Caco-2 (cell line): ENCODE measurements at places on chromosomes 12 and 14. TPM values are rescaled to one million over a fixed set of nuclear protein-coding genes. Genes with fewer than 3 reads are reported as not detected.

The KLHDC1 gene
- 0.97 and 0.98 TPM in 2 replicates for total RNA-seq

DNA sequence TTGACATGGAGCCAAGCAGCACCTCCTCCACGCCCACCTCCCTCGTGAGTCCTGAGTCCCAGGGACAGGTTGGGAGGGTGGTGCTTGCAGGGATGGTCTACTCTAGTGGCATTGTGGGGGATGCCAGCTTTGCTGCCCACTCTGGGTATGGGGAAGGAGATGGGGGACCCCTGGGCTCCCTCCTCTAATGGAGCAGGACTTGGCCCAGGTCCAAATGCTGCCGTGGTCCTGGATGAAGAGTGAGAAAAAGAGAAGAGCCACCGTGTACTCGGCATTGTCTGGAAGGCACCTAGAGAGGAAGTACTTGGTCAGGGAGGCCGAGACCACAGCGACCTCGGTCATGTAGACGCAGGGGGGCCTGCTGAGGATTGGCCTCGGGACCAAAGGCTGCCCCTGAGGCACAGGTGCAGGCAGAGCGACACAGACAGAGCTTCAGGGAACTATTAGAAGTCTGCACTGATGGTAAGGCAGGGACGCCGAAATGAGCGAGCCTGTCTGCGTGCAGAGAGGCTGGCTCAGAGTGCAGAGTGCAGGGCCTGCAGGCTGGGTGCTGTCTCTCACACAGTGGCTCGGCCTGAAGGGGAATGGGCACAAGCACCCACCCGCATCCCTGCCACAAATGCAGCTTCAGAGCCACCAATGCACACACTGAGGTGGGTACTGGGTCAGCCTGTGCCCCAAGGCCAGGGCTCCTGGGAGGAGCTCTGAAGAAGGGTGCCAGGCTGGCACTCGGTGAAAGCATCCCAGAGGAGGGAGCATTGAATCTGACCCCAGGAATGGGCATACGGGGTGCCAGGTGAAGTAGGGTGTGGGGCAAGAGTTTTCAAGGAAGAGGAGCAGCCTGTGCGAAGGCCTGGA, 17.4 kb downstream of the NGB start:
- H3K27ac ChIP-seq, result no peak overlapping the region
- H3K4me1 ChIP-seq, result no peaks in the 10 kb centered on the region
- DNase-seq, result no peak
- H3K36me3 ChIP-seq, result no peaks in the 10 kb centered on the region

The OAS2 gene
- 0.25 TPM in 1 of 2 replicates, not detected in the other for total RNA-seq

DNA sequence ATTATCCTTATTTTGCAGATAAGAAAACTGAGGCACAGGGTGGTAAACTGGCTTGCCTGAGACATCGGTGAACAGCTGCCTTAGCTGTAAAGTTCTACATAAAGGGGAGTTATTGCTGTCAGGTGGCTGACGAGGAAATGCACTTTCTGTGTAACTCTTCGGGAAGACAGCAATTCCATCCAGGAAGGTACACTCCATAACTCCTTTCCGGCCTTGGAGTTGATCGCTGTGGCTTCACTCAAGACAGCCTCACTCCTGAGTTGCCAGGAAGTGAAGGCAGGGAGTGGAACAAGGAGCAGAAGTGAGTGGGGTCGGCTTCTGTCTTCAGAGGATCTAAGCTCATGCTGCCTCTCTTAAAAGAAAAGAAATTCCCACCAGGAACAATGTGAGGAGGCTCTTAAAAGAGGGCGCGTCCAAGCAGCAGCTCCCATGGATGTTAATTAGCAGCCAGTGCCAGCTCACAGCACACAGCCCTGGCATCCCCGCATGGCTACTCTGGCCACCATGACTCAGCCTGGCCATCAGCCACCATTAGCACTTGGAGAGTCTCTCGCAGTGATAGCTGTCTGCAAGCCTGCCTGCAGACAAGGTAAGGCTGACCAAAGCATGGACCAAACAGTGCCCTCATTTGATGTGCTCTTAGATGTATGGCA, 60.3 kb downstream of the NUAK1 start:
- no peak overlapping the region for H3K27ac ChIP-seq
- H3K4me3 ChIP-seq, result no peak overlapping the region
- H3K36me3 ChIP-seq, result no peaks in the 10 kb centered on the region
- H3K4me1 ChIP-seq, result peaks cover 40% of the 10 kb centered on the region

DNA sequence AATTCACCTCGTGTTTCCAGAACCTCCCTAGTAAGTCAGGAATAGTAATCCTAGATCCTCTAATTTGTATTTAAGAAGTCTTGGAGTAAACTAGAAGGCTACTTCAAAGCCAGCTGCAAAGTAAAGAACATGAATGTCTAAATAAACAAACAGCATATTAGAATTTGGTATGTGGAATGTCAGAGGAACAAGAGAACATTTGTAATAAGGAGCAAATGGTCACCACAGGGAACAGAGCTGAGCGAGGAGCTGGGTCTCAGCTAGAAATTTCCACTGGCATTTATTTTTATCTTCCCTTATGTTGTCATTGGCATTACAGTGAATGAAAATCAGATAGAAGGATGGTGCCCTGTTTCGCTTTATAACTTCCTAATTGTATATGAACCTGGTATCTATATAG, 50.2 kb downstream of the FRMD6 start:
- no peak overlapping the region for H3K27ac ChIP-seq
- no peaks in the 10 kb centered on the region for H3K27me3 ChIP-seq
- no peak overlapping the region for H3K4me3 ChIP-seq
- H3K36me3 ChIP-seq, result no peaks in the 10 kb centered on the region; the same call in 1 of the 2 replicates
- 0 out of 2 replicates have a peak, but pooled peaks cover 3% of the 10 kb centered on the region for H3K4me1 ChIP-seq
- DNase-seq, result no peak

DNA sequence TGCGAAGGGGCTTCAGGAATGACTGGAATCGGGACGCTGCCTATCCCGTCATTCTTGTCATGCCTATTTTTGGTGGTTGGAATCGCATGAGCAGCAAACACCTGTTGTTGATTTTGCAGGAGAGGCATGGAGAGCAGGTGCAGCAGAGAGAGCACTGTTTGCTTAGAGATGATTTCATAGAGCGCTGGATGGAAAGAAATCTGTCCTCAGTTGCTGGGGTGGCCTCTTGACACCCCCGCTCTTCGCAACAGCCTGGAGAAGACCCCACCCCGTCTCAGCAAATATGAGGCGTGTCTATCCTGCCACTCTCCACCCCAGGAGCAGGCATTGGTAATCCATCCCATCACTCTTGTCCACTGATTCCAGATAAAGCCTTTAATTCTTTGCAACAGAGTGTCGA, 19.3 kb upstream of the NCOR2 start:
- no peak overlapping the region for H3K27ac ChIP-seq
- peak; percentile 68 for DNase-seq
- H3K27me3 ChIP-seq, result no peaks in the 10 kb centered on the region
- no peak overlapping the region for H3K4me3 ChIP-seq

GRCh38 chr12:50784501-50784900, 20.6 kb downstream of the ATF1 start:
- H3K27me3 ChIP-seq, result no peaks in the 10 kb centered on the region
- H3K27ac ChIP-seq, result peak overlapping the region; percentile 98
- peaks cover 32% of the 10 kb centered on the region for H3K4me1 ChIP-seq
- DNase-seq, result no peak

GRCh38 chr12:122042910-122043309, 21.2 kb downstream of the BCL7A start:
- DNase-seq, result no peak
- no peak overlapping the region for H3K27ac ChIP-seq
- H3K36me3 ChIP-seq, result no peaks in the 10 kb centered on the region
- H3K4me3 ChIP-seq, result no peak overlapping the region

GRCh38 chr12:132723015-132723763, 12.5 kb downstream of the PGAM5 start:
- no peaks in the 10 kb centered on the region for H3K27me3 ChIP-seq
- DNase-seq, result no peak
- peaks cover 5% of the 10 kb centered on the region for H3K36me3 ChIP-seq
- no peak overlapping the region for H3K4me3 ChIP-seq
- H3K4me1 ChIP-seq, result no peaks in the 10 kb centered on the region

DNA sequence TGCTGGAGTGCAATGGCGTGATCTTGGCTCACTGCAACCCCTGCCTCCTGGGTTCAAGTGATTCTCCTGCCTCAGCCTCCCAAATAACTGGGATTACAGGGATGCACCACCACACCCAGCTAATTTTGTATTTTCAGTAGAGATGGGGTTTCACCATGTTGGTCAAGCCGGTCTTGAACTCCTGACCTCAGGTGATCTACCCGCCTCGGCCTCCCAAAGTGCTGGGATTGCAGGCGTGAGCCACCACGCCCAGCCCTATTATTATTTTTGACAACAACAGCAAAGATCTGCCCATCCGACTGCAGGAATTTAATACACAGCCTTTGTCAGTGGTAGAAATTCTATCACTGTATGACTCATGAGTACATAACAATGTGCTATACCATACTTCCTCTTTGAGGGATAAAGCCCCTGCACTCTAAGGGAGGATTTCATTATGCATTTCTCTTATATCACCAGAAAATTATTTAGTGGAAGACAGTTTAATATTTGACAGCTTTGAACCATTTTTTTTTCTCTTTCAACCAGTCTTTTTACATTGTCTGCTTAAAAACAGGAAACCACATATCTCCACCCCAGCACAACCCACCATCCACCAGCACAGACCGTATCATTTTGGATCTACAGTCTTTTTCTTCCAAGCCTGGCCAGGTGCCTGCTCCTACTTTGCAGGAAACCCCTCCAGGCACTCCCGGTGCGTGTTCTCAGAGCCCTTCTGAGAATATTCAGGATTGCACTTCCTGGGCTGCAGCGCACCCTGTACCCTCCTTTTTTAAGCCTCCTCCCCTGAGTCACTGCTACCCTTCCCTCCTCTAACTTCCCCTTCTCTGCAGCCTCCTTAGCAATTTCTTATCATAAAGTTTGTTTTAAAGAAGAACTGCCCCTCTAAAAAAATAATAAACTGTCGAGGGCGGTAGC, 594 bp downstream of the ARHGDIB start:
- no peak for DNase-seq
- H3K4me3 ChIP-seq, result no peak overlapping the region
- no peaks in the 10 kb centered on the region for H3K4me1 ChIP-seq
- H3K36me3 ChIP-seq, result no peaks in the 10 kb centered on the region
- H3K27ac ChIP-seq, result no peak overlapping the region

DNA sequence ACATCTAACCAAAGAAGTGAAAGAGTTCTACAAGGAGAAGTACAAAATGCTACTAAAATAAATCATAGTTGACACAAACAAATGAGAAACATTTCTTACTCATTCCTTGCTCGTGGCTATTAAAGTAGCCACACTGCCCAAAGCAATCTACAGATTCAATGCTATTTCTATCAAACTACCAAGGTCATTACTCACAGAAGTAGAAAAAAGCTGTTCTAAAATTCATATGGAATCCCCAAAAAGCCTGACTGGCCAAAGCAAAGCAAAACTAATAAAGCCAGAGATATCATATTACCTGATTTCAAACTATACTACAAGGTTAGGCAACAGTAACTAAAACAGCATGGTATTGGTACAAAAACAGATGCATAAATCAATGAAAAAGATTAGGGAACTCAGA, 305.6 kb downstream of the RPAP3 start:
- H3K36me3 ChIP-seq, result no peaks in the 10 kb centered on the region
- no peaks in the 10 kb centered on the region for H3K4me1 ChIP-seq
- no peak overlapping the region for H3K27ac ChIP-seq
- no peaks in the 10 kb centered on the region for H3K27me3 ChIP-seq
- H3K4me3 ChIP-seq, result no peak overlapping the region
- no peak for DNase-seq

The B4GALNT1 gene
- total RNA-seq, result 4.2 and 5.7 TPM in 2 replicates

DNA sequence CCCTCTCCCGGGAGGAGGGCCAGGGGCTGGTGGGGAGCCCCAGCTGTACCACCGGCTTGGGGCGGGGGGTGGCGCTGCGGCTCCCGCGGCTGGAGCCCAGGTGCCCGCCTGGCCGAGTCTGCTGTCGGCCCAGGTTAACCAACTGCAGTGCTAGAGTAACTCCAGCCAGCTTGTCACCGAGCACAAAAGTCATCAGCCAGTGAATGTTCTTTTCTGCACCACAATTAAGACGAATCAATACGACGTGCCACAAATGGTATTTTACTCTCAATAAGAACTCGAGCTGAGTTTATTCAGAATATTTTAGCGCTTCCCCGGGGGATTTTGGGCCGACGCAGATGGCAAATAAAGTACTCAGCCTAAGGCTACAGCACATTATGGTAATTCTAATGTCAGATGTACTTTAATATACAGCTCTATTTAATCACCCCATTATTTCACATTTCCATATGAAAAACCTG, 83.2 kb downstream of the BCL11B start:
- no peaks in the 10 kb centered on the region for H3K27me3 ChIP-seq
- no peak overlapping the region for H3K27ac ChIP-seq

DNA sequence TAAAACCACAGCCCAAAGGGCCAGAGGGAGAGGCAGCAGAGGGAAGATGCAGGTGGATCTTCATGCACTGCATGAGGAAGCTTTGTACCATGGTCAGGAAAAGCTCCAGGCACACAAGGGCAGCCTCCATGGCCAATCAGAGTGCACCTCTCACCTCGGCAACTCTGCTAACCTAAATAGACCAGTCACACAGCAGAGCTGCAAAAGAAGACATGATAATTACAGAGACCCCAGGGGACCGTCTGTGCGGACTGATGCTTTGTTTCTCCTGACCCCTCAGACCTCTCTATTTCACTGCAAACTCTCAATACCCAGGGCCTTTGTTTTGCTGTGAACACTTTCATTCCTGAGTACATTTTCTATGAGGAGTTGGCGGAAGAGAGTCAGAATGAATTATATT, 10.7 kb upstream of the TCL1B start:
- no peak overlapping the region for H3K27ac ChIP-seq
- H3K4me3 ChIP-seq, result no peak overlapping the region
- DNase-seq, result no peak
- H3K4me1 ChIP-seq, result peaks cover 5% of the 10 kb centered on the region; the same call in 1 of the 2 replicates
- H3K27me3 ChIP-seq, result peaks cover 1% of the 10 kb centered on the region; the same call in 1 of the 2 replicates

- DNase-seq, result no peak
- H3K27ac ChIP-seq, result no peak overlapping the region
- peaks cover 6% of the 10 kb centered on the region; the same call in 1 of the 2 replicates for H3K4me1 ChIP-seq
- H3K36me3 ChIP-seq, result no peaks in the 10 kb centered on the region
- no peaks in the 10 kb centered on the region for H3K27me3 ChIP-seq
- H3K4me3 ChIP-seq, result no peak overlapping the region
Measured at GRCh38 chr12:131223171-131223761, 269.6 kb downstream of the ADGRD1 start.
